AG04450 (cell line): ENCODE measurements at places on chromosomes 1 and 21.

GRCh38 chr1:116325104-116325503, 47.9 kb upstream of the ATP1A1 start:
- no peak for DNase-seq

- no peak for DNase-seq
Measured at GRCh38 chr1:157700732-157701131, at the start of gene FCRL3. TSS of gene FCRL3 (minus strand) at chr1:157700769. CDS start at chr1:157700489, 280 bp downstream.

- DNase-seq, result no peak
Measured at GRCh38 chr1:186741640-186742039, 61.4 kb upstream of the PTGS2 start.

GRCh38 chr1:201041011-201041410, 17.5 kb upstream of the KIF21B start:
- DNase-seq, result no peak

GRCh38 chr1:9505143-9505542, 34.1 kb upstream of the SLC25A33 start:
- no peak for DNase-seq

DNA sequence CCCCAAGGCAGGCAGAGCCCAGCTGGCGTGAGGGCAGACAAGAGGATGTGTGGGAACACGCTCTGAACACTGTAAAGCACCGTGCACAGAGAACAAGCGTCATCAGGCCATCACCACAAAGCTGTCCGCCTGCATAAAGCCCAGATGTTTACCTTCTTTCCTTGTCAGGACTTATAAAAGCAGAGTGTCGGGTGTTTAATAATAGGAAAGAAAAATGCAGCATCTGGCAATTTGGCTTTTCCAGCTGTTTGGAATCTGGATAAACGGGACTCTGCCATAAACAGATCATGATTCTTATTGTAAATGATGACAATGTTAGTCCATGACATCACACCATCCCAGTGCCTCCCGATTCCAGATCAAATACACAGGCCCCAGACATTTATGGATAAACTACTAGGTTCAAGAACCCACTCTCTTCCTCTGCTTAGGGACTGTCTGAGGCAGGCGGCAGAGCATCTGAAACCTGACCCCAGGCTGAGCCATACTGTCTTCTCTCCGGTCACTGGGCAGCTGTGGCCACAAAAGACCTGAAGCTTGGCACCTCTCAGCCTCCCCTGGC, 4.2 kb downstream of the GLIS1 start:
- DNase-seq, result peak; percentile 86

DNA sequence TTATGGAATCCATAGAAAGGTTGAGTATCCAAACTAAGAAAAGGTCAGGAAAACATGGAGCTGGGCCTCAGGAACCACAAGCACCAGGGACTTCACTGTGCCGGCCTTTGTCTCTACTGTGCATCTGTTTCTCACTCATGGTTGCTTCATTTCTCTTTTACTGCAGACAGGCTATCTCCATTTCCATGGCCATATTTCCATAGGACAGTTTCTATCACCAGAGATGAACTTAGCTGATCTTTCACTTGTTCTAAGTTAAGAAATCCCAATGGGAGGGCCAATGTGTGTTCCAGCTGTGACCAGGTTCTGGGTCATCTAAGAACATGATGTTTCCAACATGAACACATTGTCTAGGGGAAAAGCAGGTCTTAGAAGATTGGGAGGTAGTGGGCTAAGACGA, 43.7 kb upstream of the PPP2R5A start:
- DNase-seq, result no peak

- DNase-seq, result peak; percentile 7
Measured at GRCh38 chr1:207698822-207699483, 52.9 kb upstream of the CD46 start.

GRCh38 chr1:107793896-107794453, 171.0 kb downstream of the VAV3 start:
- no peak for DNase-seq

DNA sequence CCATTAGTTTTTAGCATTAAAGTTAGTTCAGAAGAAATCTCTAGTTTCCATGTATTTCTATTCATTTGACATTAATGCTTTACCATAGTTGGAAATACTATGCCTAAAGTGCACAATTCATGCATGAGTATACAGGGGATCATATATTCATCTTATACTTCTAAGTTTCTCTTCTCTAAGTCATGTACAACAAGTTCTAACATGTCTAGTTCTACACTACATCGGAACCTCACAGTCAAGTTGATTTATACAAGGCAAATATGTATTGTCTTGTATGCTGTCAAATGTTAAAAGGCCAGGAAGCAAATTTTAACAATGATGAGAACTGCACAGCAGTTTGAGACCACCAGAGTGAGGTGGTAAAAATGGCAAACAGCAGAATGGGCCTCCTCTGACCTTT, 22.9 kb upstream of the MOB3C start:
- DNase-seq, result no peak

DNA sequence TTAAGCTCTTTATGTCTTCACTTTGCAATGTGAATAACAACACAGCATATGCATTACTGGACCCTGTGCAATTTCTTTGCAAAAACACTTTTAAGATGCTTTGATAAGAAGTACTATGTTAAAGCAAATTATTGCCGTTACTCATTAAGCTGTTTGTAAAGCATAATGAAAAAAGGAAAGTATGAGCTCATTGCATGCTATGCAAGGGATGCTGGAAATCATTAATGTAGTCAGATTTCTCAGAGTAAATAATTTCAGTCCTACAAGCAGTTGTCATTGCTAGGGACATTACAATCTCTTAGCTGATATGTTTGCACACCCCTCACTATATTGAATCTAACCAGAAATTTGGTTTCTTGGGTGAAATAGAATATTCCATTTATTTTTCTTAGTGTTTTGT, 982.5 kb upstream of the ADGRL2 start:
- no peak for DNase-seq

GRCh38 chr1:169309178-169310166, 58.1 kb downstream of the NME7 start:
- no peak for DNase-seq

DNA sequence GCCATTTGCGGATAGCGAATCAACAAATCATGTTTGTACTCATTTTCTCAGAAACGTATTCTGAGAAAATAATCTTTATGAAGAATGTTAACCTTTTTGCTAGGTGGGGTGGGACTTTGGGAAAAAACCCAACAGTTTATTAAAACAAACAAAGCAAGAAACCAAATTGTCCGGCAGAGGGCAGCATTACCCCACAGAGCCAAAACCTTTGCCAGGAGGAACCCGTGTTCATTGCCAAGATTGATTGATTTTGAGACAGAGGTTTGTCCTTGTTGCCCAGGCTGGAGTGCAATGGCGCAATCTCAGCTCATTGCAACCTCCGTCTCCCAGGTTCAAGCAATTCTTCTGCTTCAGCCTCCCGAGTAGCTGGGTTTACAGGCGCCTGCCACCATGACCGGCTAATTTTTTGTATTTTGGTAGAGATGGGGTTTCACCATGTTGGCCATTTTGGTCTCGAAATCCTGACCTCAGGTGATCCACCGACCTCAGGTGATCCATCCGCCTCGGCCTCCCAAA, 70.8 kb upstream of the RHOU start:
- peak; percentile 13 for DNase-seq

GRCh38 chr21:45109831-45110492, 35.6 kb downstream of the ADARB1 start:
- no peak for DNase-seq

- DNase-seq, result no peak
Measured at GRCh38 chr1:55168353-55168752, 46.8 kb downstream of the USP24 start.

- no peak for DNase-seq
Measured at GRCh38 chr1:99950486-99950885, 19.3 kb upstream of the SLC35A3 start.

DNA sequence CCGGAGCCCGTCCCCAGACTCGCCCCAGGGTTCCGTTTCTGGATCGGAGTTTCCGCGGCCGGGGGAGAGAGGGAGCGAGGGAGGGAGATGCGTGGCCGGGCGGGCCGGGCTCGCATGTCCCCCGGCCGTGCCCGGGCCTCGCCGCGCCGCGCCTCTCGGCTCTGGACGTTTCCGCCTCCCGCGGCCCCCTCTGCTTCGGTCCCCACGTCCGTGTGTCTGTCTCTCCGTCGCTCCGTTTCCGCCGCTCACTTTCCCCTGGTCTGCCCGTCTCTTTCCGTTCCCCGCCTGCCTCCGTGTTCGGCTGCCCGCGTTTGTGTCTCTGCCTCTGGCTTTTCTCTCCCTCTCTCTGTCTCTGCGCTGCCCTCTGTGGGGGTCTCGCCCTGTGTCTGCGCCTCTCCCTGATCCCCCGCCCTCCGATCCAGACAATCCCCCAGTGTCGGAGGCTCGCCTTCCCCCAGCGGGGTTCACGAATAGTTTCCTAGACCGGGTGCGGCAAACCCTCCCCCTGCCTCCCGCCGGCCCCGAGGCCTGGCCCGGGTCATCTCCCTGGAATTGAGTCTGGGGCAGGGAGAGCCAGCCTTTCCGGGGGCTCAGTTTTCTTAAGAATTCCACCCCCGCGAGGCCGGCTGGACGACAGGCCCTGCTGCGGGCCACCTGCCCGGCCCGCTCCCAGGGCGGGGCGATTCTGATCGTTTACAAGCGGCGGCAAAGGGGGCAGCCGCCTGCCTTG, 735 bp downstream of the NBL1 start:
- no peak for DNase-seq

DNA sequence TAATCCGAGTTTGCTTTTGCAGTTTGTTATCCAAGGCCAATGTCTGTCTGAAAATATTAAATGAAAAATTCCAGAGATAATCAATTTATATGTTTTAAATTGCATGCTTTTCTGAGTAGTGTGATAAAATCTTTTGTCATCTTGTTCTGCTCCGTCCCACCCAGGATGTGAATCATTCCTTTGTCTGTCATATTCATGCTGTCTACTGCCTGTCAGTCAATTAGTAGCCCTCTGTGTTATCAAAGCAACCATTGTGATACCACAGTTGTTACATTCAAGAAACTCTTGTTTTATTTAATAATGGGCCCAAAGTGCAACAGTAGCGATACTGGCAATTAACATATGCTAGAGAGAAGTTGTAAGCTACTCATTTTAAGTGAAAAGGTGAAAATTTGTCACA, 819.3 kb downstream of the BRINP3 start:
- DNase-seq, result no peak

DNA sequence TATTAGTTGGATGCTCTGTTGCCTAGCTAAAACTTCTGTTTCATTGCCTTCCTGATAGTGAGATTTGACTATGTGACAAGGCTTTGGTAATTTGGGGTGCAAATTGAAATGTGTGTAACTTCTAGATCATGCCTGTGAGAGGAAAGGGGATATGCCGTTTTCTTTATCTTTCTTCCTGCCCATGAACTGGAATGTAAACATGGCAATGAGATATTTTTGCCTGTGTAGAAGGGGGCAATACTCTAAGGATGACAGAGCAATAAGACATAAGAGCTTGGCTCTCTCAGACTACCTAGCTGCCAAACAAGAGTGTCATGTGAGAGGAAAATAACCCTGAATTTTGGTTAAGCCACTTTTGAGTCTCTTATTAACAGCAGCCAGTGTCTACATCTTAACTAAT, 49.7 kb downstream of the RAP1A start:
- DNase-seq, result no peak

DNA sequence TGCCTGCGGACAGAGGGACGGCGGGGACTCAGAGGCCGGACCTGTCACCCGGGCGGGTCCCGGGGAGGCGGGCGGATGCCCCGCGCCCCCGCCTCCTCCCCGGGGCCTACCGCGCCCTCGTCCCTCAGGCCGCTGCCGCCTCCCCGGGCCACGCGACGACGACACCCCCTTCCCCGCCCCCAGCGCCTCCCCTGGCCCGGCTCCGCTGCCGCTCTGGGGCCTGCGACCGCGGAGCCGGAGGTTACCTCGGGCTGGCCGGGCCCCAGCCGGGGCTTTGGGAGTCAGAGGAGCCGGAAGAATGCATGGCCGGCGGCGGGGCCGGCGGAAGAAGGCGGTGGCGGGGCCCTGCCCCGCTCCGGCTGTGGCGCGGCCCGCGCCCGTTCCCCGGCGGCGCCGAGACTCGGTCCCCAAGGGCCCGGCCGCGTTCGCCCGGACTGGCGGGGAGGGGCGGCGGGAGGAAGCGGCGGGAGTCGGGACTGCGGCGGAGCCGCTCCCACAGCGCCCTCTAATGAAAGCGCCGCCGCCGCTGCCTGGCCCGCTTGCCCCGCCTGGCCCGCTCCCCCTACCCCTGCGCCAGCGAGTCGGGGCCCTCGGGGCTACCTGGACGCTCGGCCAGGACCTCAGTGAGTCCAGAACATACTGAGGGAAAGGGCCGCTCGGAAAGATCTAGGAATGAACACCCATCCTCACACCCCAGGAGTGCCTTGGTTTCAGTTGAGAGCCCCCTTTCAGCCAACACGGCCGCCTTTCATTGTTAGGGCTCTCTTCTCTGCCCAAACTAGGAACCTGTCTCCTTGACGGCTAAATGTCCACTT, at the start of gene LPGAT1:
TSS of gene LPGAT1 (minus strand) at position 436 of the 815 bp plus-strand sequence. CDS start 1,467 bp downstream, outside the sequence.
- DNase-seq, result no peak

DNA sequence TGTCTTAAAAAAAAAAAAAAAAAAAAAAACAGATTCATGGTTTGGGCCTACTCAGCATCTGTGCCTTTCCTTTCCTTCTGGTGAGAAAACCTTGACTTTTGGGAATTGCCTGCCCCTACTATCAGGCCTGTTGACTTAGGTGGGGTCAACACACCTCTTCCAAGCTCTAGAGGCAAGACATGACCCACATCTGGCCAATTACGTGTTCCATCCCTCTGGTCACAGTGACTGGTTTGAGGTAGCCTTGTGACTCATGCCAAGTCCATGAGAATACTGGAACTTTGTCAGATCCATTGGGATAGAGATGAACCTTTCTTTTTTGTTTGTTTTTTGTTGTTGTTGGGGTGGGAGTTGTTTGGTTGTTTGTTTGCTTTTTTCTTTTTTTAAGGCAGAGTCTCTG, 37.3 kb upstream of the KHDRBS1 start:
- DNase-seq, result no peak

DNA sequence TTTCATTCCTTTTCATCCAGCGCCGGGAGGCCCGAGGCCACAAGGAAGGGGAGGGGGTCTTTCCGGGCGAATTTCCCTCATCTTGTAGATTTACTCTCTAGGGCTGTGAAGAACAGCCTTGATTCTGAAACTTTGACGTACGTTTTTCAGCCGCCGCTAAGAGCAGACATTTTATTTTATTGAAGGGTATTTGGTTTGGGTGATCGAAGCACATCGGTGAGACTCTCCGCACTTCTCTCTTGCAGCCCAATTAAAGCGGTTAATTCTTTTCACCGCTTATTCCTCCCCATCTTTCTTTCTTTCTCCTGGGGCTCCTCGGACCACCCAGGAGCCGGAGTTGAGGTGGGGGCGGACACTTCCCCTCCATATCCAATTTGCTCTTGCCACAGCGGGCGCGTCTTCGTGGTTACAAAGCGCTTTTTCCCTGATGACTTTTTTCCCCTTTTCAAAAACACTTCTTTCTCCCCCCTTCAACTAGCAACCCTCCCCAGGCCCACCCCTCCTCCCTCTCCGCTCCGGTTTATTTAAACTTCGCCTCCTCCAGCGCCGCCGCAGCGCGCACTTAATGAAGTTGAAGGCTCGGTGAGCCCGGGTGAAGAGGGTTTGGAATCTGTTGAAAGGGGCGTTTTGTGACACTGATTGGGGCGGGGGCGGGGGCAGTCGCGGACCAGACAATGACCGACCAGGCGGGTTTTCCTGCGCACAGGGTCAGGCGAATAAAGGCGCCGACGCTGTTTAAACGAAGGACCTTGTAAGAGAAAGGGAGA, 5.9 kb downstream of the FOXD2 start:
- DNase-seq, result no peak
